GM18507 (cell line): ENCODE measurements at places on chromosomes 16 and 17.

- no peak for DNase-seq
These were observed 118.0 kb upstream of the RPL38 start for GRCh38 chr17:74085434-74085833.

- no peak for DNase-seq
These were observed 17.4 kb downstream of the CA4 start for GRCh38 chr17:60167065-60167741.

DNA sequence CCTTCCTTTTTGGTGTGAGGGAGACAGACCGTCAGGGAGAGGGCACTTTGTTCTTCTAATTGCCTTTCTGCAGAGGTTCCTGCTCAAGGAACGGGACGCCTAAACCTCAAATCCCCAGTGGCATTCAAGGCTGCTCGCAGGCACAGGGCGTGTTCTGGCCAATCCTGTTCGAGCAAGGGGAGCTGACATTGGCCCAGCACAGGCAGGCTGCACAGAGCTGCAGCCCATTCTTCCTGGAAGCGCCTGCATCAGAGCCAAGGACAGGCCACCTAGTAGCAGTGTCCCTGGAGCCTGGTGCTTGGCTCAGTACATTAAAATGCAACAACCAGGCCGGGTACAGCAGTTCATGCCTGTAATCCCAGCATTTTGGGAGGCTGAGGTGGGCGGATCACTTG lies 72.2 kb upstream of the CREBBP start:
- DNase-seq: no peak

- no peak for DNase-seq
These were observed 10.9 kb upstream of the TAC4 start for GRCh38 chr17:49858796-49859195.

- no peak for DNase-seq
These were observed 5.8 kb downstream of the PMFBP1 start for GRCh38 chr16:72166151-72166550.

DNA sequence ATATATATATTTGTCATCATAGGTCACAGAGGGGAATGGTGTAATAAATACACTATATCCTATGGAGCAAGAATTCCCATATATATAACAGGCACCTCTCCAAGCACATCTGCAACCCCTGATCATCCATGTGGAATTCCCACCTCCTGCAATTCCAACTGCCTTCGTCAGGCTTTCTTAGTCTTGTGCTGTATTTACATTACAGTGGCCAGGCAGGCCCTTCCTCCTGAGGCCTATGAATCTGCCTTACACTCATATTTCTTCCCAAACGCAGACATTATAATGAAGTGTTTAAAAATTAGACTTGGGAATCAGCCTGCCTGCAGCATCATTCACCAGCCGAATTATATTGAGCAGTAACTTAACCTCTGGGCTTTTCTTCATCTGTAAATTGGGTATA lies 19.3 kb upstream of the DNAH9 start:
- no peak for DNase-seq

- DNase-seq: no peak
These were observed 1.1 kb downstream of the ZNF423 start for GRCh38 chr16:49854796-49855203.

- no peak for DNase-seq
These were observed 35.1 kb upstream of the CHMP6 start for GRCh38 chr17:80956321-80957190.

DNA sequence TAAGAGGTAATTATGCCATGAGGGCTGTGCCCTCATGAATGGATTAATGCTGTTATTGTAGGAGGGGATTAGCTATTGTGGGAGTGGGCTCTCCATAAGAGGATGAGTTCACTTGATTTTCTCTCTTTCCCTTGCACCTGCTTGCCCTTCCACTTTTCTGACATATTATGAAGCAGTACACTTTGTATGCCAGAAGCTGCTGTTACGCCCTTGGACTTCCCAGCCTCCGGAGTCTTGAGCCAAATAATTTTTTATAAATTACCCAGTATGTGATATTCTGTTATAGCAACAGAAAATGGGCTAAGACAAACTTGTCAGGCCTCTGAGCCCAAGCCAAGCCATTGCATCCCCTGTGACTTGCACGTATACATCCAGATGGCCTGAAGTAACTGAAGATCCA lies 38.4 kb downstream of the PSMD12 start:
- DNase-seq: no peak

DNA sequence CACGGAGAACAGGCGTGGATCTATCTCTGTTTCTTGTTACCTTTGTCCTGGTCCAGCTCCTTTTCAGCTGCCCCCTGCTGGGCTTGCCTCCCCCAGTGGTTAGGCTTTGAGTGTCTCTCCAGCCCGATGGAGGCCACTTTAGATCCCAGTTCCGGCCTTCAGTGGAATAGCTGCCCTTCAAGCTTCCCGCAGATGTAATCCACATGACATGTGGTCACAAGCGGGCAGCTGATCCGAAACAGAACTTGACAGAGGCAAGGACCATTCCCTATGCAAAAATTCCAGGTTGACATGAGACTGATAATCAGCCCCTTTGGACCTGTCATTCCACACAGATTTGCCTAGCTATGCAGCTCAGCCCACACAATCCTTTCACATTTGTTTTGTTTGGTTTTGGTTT lies 40.6 kb upstream of the AQP8 start:
- DNase-seq: no peak

DNA sequence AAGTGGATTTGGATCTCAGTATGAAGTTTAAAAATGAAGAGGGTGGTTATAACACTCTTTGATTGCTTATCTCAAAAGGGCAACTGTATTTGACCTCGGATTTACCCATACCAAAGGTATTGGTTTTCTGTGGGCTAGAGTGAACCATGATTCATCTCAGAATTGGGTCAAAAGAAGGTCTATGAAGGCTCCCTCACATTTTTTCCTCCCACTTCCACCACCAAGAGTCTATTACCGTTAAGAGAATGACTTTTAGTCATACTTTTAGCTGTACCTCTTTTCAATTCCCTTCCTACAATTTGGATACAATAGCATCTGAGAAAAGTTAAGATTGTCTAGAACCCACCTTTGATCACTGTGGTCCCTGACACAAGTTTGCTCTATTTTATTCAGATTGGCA lies 280.9 kb downstream of the RBFOX1 start:
- DNase-seq: no peak

- DNase-seq: no peak
These were observed 8.6 kb upstream of the ANKFY1 start for GRCh38 chr17:4272213-4272971.

DNA sequence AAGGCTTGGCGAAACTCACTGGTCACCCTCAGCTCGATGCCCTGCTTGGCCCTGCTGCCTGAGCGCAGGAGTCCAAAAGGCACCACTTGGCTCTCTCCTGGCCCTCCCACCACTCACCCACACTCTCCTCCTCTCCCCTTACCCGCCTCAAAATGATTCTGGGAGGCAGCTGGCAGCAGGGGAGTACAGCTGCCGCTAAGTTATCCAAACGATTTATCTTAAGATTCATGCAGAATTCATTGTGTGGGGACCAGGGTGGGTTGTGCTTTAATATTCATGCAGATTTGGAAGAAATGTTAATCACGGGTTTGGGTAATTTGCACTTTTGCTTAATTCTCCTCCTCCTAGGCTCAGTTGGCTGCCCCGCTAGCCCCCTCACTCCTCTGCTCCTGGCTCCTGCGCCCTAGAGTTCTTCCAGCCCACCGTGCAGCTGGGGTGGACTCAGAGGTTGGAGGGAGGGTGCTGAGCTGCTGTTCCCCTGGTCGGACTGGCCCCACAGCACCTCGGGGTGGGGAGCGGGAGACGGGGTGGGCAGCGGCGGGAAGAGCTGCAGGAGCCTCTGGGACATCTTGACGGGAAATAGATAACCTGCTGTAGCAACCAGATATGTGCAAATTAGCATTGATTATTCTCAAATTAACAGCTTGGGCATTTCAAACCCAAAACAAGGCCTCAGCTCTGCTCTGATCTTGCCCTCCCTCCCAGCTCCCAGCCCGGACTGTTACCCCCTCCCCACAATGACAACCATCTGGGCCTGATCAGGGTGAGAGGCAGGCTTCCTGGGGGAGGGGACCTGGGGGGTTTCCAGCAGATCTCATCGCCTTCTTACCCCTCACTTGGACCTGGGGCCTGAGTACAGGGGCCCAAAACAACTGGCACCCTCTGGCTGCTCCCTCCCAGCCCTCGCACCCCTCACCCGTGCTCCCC lies 122.6 kb upstream of the RPL38 start:
- no peak for DNase-seq

DNA sequence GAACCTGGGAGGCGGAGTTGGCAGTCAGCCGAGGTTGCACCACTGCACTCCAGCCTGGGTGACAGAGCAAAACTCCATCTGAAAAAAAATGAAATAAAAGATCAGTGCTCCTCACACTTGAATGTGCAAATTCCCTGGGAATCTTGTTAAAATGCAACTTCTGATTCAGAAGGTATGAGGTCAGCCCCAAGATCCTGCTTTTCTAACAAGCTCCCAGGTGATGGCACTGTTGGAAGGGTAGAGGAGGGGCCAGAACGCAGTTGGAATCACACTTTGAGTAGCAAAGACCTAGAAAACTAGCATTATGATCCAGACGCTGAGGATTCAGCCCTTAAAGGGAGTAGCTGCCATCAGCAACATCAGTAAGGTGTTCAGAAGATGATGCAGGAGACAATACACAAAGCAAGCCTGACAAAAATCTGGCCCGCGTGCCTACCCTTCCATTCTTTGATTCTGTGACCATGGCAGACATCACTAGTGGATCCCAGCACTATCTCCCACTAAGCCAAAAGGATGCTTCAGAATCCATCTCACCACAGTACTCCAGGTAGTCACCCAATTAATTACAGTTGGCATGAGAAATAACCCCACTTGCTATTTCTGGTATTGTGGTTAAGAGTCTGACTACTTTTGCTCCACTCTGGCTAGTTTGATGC lies 33.1 kb upstream of the MEIOC start:
- no peak for DNase-seq

DNA sequence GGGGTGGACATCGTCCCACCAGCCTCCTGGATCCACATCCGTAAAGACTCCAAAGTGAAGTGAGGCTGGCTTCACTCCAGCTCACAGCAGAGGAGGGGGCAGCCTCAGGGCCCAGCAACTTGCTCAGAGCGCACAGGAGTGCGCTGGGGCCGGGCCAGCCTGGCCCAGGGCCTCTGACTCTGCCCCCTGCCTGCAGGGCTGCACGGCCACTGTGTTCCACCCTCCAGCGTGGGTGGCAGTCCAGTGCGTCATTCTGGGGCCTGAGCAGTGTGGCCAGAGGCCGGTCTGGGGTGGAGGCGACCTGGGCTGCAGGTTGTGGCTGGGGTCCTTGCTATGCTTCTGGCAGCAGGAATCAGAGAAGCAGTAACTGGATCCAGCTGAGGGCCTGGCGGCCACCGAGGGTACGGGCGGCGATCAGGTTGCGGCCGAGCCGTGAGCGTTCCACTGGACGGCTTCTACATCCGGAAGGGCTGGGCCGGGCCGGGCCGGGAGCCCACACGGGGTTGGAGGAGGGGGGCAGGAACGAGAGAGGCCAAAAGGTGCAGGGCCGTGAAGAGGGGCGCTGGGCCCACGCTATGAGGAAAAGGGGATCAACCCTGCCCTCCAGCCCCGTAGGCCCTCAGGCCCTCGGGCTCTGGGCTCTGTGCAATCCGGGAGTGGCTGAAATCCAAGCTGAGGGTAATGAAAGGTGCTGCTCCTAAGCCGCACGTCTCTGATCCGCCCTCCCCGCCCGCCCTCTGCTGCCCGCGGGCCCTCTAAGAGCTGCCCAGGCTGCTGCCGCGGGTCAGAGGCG lies at the start of gene FSCN2:
Gene FSCN2, plus strand, starts transcription at position 787 of the 793 bp plus-strand sequence. CDS start 155 bp downstream, outside the sequence.
- DNase-seq: no peak

- DNase-seq: no peak
These were observed 15.2 kb upstream of the DPEP1 start for GRCh38 chr16:89598199-89598598.

DNA sequence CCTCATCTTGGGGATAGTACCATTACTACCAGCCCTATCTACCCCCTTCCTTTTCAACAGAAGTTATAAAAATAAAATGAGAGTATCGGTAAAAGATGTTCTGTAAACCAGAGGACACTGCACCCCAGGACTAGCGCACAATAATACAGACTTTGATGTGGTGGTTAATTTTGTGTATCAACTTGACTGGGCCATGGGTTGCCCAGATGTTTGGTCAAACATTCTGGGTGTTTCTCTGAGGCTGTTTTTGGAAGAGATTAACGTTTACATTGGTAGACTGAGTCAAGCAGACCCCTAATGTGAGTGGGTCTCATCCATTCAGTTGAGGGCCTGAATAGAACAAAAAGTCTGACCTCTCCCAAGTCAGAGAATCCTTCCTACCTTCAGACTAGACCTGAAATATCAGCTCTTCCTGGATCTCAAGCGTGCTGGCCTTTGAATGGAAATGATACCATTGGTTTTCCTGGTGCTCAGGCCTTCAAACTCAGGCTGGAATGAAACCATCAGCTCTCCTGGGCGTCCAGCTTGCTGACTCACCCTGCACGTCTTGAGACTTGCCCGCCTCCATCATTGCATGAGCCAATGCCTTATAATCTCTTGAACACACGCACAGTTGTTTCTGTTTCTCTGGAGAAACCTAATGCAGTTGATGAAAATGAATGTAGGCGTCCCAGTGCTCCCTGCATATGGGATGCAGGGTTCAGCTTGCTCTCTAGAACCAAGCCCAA lies 10.1 kb downstream of the MRM1 start:
- no peak for DNase-seq

DNA sequence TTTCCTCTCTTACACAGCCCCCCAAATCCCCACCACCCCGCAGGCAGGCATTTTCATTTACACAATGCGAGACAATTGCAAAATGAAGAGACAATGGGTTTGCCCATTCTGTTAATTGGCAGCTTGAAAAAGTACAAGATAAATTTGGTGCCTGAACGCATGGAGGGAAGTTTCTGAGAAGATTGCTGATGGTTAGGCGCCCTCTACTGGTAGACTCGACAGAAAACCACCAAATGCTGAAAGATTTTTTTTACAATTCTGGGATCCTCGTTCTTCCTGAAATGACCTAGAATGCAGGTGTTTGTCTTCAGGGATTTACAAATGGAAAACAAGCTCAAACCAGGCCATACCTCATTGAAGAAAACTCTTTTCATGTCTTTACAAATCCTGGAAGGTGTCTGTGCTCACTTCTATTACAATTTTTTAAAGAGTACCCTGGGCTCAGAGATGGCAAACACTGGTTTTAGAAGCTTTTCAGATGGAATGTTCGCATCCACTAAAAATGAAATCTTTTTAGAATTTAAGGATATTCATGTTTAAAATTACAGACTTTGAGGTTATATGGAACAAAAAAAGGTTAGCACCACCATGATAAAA lies 338.5 kb downstream of the PMP22 start:
- peak; percentile 2 for DNase-seq

DNA sequence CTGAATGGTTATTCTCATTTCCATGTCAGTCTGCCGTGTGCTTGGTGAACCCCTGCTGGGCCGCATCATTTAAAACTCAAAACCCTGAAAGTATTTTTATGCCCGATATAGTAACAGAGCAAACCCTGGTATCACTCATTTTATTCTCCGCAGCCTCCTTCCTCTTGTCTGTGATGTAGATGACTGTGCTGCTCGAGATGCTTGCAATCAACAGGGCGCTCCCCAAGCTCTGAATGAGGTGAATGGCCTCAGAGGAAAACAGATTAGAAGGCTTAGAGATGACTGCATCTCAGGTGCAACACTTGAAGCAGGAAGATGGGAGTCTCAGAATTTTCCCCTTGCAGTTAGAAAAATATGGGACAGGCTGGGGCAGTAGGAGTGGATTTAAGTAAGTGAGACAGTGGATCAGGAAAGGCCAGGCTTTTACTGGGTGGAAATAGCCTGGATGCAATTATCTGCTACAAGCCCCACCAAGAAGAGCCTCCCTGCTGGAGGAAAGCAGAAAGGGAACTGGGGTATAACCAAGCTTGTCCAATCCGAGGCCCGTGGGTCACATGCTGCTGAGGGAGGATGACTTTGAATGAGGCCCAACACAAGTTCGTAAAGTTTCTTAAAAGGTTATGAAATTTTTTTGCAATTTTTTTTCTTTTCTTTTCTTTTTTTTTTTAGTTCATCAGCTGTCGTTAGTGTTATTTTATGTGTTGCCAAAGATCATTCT lies 166.9 kb downstream of the CDH13 start:
- DNase-seq: no peak
